ENCODE measurements at places on chromosomes 6 and 20.

- DNase-seq, result no peak
Measured at GRCh38 chr6:57307850-57308249, 9.6 kb upstream of the PRIM2 start.

DNA sequence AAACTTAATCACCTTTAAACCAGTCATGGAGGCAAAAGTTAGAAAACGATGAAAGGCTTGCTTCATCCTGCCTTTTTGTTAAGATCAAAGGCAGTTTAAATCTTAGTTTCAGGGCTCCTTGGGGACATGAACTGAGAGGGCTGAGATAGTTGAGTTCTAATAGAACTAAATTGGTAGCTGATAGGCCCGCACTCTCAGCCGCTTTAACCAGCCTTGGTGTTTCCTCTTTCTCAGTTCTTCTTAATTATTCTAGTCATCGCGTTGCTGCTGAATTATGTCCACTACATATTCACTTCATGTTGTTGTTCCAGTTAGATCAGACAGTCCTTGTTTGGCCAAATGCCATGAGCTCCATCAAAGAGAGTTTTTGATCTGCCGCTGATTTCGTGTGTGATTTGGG, 72.5 kb downstream of the ANKS1A start:
- DNase-seq, result no peak

DNA sequence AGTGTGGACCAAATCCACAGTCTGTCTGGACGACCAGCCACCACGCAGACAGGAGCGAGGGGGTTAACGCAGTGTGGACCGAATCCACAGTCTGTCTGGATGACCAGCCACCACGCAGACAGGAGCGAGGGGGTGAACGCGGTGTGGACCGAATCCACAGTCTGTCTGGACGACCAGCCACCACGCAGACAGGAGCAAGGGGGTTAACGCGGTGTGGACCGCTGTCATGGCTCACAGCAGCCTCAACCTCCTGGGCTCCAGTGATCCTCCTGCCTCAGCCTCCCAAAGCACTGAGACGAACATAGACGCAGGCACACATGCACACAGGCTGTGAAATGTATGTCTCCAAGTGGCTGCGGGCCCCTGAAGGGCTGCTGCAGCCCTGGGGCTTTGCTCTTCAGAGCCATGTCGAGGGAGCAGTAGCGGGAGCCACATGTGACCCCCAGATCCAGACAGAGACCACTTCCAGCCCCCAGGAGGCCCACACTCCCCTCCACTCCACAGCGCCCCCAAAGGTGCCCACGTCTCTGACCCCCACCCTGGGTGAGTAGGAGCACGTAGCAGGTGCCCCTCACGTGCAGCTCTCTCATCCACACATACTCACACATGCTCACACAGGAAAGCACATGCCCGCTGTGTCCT, 98.1 kb downstream of the YTHDF1 start:
- no peak for DNase-seq

GRCh38 chr6:138592749-138593123, 93.4 kb upstream of the NHSL1 start:
- no peak for DNase-seq

- no peak for DNase-seq
Measured at GRCh38 chr6:49649988-49650387, 13.3 kb upstream of the RHAG start.

DNA sequence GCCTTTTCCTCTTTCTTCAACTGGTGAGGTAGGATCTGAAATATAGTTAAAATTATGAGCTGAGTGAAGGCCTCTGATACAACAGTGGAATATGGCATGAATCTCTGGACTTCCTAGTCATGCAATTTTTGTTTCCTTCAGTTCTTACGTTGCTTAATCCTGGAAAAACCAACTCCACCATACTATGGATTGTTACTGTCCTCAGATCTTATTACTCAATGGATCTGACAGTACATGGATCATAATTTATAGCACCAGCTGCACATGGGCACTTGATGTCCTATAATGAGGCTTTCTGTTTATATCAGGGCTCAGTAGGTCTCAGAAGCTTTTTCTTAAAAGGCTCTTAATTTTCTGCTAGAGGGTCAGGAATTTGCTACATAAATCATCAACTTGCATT, 1341.0 kb upstream of the EYS start:
- no peak for DNase-seq
